ENCODE measurements at places on chromosomes 7 and 10.

DNA sequence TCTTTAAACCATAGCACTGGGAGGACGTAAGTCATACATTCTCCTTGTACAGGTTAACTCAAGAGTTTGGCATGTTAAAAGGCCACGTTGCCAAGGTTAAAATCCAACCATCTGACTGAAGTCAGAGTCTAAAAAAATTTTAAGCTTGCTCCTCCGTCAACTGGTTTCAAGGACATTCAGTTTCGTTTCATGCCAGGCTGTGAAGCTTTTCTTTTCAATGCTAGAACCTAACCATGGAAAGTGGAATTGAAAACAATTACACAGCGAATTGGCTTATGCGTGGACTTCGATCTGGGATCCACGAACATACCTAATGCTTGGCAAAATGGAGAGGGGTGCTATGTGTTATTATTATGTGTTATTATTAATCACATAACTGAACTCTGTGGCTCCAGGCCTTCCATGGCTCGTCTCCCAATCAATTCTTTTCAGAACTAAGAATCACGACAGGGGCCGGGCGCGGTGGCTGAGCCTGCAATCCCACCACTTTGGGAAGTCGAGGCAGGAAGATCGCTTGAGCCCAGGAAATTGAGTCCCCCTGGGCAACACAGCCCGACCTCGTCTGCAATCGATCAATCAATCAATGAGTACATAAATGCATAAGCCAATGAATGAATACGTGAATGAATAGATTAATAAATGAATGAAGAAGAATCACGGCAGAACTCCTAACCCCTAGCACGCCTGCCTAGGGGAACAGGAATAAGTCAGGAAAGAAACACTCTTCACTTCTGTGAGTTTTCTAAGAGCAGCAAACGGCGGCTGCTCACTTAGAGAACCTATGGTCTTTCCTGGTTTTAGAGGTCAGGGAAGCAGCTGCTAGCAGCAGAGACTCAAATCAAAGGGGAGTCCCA lies 733 bp upstream of the ARL5B start:
- peak; percentile 23 for DNase-seq

- no peak for DNase-seq
Measured at GRCh38 chr7:138753610-138754009, 44.2 kb upstream of the TMEM213 start.

GRCh38 chr10:107919626-107920235 lies 755.2 kb upstream of the SORCS1 start:
- no peak for DNase-seq

DNA sequence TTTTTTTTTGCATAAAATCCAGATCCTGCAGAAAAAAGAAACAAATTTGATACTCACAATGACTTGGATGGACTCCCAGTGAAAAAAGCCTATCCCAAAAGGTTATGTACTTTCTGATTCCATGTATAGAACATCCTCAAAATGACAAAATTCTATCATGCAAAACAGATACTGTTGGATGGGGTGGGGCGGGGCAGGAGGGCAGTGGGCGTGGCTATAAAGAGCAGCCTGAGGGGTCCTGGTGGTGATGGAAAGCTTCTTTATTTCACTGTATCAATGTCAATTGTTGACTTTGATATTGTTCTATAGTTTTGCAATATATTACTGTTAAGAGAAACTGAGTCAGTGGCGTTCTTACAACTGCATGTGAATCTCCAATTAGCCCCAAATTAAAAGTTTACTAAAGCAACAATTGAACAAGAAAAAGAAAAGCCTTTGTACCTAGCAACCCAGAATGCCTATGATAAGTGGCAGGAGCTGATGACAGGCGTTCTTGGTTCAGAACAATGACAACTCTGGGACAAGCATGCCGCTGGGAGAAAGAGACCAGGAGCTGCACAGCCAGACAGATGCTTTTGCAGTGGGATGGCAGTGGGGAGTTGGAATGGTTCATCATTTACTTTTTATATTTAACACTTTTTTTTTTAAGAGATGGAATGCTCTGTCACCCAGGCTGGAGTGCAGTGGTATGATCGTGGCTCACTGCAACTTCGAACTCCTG lies 101.9 kb downstream of the LHPP start:
- DNase-seq: no peak

DNA sequence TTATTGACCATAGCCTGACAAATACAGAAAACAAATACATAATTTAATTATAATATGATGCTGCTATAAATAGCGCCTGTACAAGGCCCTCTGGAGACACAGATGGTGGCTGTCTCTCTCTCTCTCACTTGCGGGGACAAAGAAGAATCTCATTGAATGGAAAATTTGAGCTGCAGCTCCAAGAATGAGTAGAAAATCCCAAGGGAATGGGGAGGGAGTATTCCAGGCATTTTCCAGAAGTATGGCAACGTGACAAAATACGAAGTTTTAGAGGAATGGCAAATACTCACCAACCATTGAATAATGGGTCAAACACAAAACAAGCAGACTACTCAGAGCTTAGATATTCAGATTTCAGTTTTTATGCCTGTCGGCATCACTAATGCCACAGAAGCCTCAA lies 179.9 kb downstream of the NRP1 start:
- DNase-seq: no peak

DNA sequence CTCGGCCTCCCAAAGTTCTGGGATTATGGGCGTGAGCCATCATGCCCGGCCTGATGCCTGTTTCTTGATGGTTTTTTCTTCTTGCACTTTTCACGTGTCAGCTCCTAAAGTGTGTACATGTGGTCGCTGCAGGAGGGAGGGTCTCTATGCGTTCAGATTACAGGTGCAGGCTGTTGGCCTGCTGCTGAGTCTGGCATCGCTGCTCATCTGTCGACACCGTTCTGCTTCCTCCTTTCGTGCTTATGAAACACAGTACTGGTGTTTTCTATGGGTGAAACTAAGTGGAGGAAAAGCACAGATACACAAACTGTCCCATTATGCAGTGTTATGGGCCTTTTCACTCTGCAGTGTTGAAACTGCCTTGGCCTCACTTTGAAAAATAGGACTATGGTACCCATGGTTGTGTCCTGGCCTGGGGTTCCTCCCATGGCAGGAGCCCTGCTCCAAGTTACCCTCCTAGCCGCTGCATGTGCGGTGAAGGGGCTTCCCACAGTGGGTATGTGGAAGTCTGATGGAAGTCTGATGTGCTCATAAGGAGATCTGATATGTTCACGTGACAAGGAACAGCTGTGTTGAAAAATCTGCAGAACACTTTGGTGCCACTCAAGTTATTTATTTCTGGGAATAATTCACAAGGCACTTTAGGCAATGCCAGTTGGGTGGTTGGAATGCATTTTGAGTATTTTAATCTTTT lies 23.5 kb downstream of the OGDH start:
- DNase-seq: no peak

All from activated naive CD4-positive, alpha-beta T cell treated with anti-CD3 and anti-CD28 coated beads, Interleukin-2, amount 10 ng/mL, durations not matched to agents 7 days and 5 days (primary cell).